ENCODE measurements at places on chromosomes 3 and 15. TPM values are rescaled to one million over a fixed set of nuclear protein-coding genes. Genes with fewer than 3 reads are reported as not detected.

The ACAN gene
- total RNA-seq, result 3.0 TPM

The ADAMTSL3 gene
- 2.3 TPM for total RNA-seq

The ZXDC gene
- total RNA-seq, result 36.4 TPM

The SLC28A2 gene
- total RNA-seq, result not detected

The HAPLN3 gene
- 13.8 TPM for total RNA-seq
